Ecto neural progenitor cell (in vitro differentiated cells): ENCODE measurements at places on chromosomes 2 and 18.

- DNase-seq = no peak
These were observed 41.2 kb downstream of the MCFD2 start for GRCh38 chr2:46874236-46874929.

- no peak for DNase-seq
These were observed 23.5 kb upstream of the RHOB start for GRCh38 chr2:20423359-20423758.

DNA sequence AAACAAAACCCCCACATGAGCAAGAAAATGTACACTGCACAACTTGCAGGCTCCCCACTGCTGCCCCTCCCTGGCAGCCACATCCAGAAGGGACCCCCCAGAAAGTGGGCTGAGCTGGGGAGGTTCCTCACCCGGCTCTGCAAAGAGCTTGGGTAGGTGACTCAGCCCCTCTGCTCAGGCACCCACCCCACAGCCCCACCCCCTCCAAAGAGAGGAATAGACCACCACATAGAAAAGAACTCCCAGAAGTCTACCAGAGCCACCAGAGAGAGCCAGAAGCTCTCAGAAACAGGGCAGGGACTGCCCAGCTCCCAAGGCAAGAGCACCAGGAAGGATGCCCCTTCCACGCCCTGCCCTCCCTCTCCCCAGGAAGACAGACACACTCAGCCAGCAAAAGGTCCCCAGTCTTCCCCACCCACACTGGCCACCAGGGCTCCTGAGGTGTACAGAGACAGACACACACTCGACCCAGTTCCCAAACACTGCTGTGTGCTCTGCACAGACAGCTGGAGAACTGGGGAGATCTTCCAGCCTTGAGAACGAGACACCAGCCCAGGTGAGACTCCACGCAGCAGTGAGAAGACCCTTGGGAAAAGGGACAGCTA, 28.2 kb downstream of the BIN1 start:
- no peak for DNase-seq

- no peak for DNase-seq
These were observed 304.6 kb downstream of the PARD3B start for GRCh38 chr2:204849892-204850291.

- DNase-seq = no peak
These were observed 25.4 kb downstream of the PTGR3 start for GRCh38 chr18:75183524-75183923.

DNA sequence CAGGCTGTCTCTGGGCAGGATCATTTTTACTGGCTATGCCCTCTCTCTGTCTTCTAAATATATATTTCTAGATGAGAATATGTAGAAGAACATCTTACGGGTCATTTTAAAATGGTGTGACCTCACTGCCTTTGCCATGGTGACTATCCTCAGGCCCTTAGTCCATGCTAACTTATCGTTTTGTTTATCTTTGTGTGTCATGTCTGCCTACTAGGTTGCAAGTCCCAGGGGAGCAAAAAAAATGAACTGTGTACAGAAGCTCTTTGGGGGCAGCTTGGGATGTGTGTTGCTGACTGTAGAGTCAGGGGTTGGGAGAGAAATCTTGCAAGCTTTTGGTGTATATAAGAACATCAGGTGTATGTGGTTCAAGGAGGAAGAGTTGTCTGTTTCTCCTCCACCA, 11.0 kb downstream of the CPSF3 start:
- no peak for DNase-seq

GRCh38 chr2:217626926-217627325, 375.9 kb downstream of the TNS1 start:
- no peak for DNase-seq

DNA sequence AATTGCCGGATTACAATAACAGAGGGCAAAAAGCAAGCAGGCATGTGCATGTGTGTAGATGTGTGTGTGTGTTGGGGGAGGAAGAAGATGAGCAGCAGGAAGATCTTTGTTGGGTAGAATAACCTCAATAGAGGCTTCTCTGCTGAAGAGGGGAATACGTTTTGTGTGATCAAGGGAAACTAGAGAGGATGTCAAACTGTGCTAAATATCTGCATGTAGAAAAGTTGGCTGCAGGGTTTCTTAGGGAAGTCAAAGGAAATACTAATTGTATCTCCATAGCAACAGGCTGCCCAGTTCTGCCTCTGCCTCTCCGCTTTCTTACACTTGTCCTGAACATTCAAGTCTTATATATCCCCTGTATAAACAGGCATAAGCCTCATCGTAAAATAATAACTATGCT, 190.1 kb upstream of the RND3 start:
- no peak for DNase-seq

- DNase-seq = no peak
These were observed 113.8 kb upstream of the TTN start for GRCh38 chr2:178920916-178921513.

- DNase-seq = no peak
These were observed 1072.5 kb downstream of the SUCLG1 start for GRCh38 chr2:83386549-83386948.

DNA sequence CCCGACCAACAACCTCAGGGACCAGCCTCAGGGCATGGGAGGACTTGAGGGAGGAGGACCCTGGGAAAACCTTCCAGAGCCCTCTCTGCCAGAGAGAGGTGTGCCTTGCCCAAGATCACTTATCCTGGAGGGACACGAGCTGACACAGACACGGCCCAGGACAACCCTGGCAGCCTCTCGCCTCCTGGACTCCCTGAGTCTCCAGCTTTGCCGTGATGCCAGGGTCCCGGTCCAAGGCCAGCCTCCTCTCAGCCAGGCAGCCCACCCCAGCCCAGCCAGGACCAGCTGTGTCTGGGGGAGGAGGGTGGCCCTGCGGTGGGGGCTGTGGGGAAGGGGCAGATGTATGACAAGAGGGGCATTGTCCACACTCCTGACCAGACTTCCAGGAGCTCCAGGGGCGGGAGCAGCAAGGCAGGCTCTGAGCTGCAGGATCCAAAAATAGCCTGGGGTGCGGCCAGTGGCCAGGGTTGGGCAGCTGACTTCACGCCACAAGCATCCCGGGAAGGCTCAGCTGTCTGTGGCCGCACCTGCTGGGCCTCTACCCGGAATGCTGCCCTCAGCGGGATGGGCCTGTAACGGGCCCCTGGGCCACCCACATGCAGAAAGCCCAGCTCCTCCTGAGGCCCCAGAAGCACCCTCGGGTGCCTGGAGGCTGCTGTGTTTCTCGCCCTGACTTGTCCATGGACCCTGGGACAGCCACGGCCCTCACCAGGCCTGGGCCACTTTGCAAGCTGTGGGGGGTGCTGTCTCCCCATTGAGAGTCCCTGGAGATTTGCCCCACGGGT, 65.5 kb upstream of the GPC1 start:
- peak; percentile 72 for DNase-seq

- peak; percentile 32 for DNase-seq
These were observed 121.5 kb downstream of the LPIN1 start for GRCh38 chr2:11867926-11868325.

DNA sequence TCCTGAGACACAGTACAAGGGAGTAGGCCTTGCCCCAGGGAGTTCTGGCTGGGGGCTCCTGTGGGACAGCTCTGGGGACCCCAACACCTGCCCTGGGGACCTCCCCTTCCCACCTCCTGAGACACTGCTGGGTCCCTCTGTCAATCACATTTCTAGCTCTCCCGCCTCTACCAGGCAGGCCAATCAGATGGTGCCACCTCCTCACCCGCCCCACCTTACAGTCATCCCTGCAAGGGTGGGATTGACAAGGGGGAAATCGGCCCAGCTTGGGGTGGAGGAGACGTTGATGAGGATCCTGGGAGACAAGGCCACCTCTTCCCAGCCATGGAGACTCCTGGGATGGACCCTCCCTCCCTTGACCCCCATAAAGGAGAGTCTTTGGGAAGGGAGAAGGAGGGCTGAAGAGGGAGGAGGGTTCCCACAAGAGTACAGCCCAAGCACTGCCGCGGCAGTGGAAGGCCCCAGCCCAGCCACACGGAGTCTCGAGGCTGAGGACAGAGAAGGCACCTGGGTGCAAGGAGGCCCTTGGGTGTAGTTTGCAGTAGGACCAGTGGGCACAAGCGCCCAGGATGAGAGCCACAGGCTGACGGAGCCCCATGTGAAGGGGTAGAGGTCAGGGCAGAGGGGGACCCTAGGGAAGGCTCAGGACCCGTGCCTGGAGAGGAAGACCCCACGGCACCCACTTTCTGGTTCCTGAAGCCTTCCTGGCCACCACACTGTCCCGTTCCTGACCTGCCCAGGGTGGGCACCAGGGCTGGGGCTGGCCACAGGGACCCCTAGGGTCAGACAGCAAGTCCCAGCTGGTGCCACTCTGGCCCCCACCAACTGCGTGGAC, 109.9 kb upstream of the OTOS start:
- peak; percentile 53 for DNase-seq

- no peak for DNase-seq
These were observed 226.7 kb downstream of the GULP1 start for GRCh38 chr2:188518381-188518780.

DNA sequence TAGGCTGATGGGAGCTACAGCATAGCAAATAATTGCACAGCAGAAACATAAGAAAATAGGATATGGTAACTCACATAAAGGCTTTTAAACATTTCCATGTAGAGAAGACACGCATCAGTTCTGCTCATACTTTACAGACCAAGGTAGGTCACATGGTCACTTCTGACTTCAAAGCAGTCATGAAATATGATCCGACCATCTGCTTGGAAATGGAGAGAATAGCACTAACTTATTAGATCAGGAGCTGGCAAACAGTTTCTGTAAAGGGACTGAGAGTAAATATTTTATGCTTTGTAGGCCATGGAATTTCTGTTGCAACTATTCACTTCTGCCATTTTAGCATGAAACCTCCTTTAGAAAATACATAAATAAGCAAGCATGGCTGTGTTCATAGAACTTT, 936.6 kb upstream of the FANCL start:
- no peak for DNase-seq

GRCh38 chr2:213227458-213227857, 56.8 kb upstream of the SPAG16 start:
- DNase-seq = no peak

DNA sequence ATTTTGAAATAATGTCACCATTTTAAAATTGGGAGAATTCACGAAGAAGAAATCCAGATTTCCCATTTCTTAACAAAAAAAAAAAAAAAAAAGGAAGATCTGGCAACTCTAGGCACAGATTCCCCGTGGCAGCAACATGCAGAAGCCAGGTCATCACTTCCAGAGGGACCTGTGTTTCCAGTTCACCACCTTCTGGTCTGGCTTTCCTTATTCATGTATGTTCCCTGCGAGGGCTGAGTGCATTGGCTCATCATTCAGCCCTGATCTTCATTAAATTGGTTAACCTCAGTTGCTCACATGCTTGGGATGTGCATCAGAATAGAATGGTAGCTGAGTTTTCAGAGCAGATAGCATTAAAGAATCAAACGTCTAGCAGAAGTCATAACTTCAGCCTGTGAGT, 25.0 kb upstream of the MAP3K20 start:
- no peak for DNase-seq

GRCh38 chr18:48017635-48018034, 87.2 kb upstream of the SMAD2 start:
- no peak for DNase-seq
